Cortex of kidney (tissue), 1 donor: ENCODE measurements at places on chromosomes 2 and 18.

- DNase-seq, result no peak
These were observed 31.4 kb upstream of the AGAP1 start for GRCh38 chr2:235462415-235462790.

DNA sequence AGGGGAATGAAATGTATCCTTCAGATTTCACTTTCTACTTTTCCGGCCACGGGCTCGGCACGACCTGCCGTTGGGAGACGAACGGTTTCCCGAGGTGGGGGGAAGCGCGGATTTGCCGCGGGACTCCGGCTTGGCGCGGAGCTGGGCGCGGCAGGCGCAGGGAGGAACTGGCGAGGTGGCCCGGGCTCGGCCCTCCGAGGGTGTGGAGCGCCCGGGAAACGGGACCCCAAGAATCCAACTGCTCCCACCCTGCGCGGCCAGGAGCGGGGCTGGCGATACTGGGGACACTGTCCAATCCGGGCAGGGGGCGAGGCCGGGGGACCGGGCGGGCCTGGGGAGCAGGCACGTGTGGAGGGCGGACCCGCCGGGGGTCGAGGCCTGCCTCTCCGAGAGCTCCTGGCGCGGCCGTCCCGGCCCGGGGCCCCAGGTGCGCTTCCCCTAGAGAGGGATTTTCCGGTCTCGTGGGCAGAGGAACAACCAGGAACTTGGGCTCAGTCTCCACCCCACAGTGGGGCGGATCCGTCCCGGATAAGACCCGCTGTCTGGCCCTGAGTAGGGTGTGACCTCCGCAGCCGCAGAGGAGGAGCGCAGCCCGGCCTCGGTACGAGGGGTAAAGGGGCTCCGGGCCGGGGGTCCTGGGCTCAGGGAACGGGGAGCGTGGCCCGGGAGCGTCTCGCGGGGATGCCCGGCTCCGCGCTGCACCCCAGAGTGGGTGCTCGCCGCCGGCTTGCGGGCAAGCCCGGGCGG is at the start of gene ANXA4:
TSS of gene ANXA4 (plus strand) at position 560 of the 747 bp plus-strand sequence. CDS start 39,432 bp downstream, outside the sequence.
- DNase-seq, result no peak

GRCh38 chr2:143909577-143910353 is 610.2 kb downstream of the ZEB2 start:
- no peak for DNase-seq

- DNase-seq, result no peak
These were observed 4.1 kb downstream of the RAPGEF4 start for GRCh38 chr2:172739661-172740266.

DNA sequence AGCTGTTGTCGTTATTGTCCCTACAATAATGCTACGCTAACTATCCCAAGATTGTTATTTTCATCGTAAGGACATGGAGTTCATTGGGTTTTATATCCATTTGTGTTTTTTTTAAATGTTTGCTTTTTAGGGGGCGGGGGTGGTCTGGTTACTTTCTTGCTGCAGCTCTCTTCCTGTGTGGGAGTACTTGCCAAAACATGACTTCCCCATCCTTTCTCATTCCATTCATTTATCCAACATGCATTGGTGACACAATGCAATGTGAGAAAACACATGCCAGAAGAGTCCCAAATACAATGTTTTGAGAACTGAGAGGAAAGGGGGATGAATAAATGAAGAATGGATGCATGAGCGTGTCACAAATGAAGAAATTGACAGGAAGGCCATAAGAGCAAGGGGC is 55.9 kb downstream of the E2F6 start:
- DNase-seq, result no peak

DNA sequence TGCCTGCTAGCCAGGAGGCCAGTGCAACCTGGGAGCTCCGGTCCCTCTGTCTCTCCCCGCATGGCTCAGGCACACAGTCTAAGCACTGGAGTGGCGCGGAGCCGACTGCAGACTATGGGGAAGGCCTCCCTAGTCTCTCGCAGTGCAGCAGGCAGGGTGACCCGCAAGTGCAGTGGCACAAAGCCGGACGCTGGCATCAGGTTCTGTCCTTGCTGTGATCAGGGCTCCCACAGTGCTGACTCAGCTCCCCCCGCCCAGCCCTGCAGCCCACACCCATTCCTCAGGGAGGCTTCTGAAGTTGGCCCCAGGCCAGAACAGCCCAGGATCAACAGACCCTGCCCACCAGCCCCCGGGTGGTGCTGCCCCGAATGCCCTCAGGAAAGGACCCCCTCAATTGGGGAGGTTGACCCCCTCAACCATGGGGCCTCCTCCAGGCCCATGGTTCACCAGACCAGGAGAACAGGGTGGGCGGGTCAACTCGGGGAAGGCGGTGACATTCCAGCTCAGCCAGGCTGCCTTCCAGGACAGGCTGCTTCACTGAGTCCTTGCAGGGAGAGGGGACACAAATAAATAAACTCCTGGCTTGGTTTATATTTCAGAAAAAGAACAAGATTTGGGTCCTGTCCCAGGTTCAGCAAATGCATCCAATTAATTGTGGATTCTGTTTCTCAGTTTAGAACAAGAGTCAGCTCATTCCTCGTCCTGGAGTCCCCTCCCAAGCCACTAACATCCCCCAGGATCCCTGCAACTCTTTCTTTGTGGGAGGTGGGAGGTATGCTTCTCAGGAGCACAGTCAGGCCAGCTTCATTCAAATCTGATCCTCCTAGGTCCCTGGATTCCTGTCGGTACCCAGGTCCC is 12.2 kb downstream of the BIN1 start:
- no peak for DNase-seq

- no peak for DNase-seq
These were observed 687.0 kb downstream of the BCL11A start for GRCh38 chr2:59866436-59866835.

GRCh38 chr2:160911258-160911657 is 249.0 kb upstream of the TANK start:
- DNase-seq, result no peak

DNA sequence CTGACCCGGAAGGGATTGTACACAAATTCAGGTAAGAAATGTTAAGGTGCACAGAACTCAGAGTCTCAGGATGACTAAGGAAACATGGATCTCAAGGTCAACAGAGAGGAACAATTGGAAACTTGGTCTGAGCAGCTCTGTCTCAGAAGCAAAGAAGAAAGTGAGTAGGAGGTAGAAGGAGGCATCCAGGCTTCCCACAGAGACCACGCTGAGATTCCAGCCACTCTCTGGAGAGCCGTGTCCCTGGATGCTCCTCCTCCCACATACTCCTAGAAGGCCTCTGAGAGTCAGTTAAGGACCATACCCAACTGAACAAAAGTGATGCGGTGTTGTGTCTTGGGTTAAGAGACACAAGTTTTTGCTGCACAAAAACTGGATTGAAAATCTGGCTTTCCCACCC is 8.6 kb upstream of the PLB1 start:
- no peak for DNase-seq

DNA sequence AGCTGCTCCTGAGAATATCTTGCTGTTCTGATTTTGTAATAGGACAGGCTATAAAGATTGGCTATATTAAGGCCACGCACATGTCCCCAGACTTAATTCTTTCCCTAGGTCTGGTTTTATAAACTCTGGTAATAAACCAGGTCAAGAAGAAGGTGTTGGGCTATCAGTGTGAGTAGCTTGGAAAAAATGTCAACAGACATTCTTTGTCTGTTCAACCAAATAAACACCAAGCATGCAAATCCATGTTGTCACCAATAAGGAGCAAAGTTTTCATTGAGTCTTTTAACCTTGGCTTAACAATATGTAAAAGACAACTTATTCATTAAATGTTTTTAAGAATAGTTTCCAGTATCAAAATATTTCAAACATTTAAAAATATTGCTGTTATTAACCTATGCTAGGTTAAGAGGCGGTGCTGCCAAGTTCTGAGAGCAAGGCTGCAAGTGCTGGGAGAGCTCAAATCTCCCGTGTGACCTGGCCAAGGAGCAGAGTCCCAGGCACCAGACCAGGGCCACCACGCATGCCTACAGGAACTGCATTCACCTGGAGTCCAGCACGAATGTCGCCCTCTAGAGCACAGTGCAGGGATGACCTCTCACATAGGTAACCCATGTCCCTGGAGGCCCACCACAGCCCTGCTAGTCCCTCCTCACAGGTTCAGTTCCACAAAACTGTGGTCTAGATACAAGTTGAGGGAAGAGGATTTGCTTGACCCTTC is 120.5 kb upstream of the POU3F3 start:
- no peak for DNase-seq

DNA sequence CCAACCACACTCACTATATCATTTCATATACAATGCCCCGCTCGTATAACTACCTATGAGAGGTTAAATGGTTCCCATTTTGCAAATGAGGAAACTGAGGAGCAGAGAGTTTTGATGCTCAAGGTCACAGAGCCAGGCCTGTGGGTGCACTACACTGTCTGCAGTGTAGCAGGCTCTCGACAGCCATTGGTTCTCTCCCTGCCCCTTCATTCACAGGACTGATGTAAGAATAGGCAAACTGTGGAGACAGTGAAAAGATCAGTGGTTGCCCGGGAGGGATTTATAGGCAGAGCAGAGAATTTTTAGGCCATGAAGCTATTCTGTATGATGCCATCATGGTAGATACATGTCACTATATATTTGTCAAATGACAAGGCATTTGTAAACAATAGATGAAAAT is 39.0 kb upstream of the LBH start:
- no peak for DNase-seq

DNA sequence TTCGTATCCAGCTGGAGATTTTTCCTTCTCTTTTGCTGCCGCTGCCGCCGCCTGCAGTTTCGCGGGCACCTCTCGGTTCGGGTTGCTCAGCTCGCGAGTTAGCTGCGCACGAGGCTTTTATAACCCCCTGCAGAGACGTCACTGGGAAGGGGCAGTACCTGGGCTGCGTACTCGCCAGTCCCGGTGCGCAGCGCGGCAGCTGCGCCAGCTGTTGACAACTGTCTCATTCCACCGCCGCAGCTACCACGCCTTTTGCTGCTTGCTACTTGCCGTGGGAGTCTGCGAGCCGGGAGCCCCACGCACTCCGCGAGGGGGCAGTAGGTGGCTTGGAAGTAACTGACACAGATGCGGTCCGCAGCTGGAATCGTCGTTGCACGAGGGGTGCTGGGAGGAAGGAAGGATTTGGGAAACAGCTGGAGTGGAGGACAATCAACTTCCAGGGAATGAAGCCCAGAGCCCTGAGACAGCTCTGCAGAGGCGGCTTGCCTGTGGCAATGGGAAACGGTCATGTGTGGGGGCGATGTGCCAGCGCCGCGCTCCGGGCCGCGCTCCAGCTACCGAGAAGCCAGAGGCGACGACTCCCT is at the start of gene TACR1:
TSS of gene TACR1 (minus strand) at position 93 of the 584 bp plus-strand sequence. CDS start 586 bp downstream, outside the sequence.
- no peak for DNase-seq

DNA sequence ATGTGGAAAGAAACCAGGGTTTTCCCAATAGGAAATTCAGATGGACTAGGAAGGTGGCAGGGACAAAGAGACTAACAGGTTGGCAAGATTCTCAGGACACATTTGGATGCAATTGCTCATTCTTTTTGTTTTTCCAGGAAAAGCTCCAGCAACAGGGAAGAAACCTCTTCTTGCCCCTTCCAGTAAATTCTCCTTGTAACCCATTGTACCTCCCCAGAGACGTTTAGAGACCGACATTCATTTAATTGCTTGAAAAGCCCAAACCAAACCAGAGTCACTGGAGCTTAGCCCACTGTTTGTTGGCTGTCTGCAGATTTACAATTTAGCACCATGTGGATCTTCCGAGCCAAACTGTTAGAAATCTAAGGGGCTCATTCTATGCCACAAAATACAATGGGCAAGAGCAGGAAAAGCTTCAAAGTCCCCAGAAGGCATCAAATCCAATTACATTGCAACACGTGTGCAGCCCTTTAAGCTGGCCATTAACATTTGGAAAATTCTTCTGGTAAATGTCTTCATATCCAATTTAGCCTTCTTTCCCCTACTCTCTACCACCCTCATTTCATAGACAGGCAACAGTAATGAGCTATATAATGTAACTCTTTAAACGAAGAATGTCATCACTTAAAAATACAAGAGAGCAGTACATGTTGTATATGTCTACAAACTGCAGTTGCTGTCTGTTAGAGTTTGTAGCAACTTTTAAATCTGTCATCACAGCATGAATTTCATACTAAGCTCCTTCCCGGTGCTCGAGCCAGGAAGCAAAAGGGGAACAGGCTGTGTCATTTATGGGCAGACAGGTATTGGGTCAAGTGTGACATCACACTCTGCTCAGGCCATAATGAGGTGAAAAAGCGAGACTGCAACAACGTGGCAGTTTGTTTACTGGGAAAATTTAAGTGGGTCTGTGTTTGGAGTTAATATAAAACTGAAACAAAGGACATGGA is 235.6 kb upstream of the HNRNPA3 start:
- DNase-seq, result no peak

DNA sequence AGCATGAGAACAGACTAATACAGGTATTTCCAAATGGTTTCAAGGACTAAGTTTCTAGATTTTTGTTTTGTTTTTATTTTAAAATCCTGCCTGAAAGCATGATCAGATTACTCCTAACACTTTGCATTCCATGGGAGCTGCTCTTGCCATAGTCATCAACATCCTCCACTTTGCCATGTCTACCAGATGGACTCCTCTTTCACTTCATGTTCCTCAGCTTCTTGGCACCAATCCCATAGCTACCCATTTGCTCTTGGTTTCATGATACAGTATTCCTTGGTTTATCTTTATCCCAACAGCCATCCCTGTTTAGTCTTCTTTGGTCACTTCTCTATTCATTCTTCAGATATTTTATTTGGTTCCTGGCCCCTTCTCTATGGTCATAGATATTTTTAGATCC is 154.2 kb upstream of the CCDC195 start:
- DNase-seq, result no peak

- no peak for DNase-seq
These were observed 32.1 kb upstream of the INSIG2 start for GRCh38 chr2:118056165-118056534.

DNA sequence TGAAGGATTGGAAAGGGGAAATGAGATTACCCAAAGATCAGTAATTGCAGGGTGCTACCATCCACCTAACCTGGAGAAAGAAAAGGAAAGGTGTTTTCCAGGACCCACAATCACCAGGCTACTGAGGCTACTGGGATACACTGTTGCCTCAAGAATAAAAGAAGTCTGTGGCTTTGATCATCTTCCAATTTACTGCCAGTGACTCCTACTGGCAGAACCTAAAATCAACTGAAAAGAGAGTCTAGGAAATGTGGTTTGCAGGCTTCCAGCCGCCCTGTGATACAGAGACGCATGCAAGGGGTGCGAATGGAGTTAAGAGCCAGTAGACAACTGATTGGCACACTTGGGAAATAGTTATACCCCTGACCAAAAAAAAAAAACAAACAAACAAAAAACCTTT is 16.6 kb upstream of the TTL start:
- DNase-seq, result no peak

DNA sequence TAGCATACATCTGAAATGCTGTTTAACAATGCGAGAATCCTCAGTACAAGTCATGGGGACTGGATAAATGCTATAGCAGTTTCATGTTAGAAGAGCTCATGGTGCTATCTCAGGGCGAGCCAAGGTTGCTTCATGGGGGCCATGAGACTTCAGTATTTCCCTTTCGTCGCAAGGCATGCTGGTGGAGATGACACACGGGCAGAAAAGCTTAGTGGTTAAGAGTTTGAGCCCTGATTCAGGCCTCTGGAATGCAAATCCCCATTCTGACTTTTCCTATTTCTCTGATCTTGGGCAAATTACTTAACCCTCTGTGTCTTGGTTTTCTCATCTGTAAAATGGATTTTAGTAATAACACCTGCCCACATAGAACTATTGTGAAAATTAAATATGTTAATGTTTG is 57.4 kb upstream of the EPHA4 start:
- DNase-seq, result no peak

- no peak for DNase-seq
These were observed 92.3 kb upstream of the TFPI start for GRCh38 chr2:187646556-187646955.

GRCh38 chr2:73368781-73369180 is 16.9 kb upstream of the ALMS1 start:
- no peak for DNase-seq
